ENCODE measurements at places on chromosomes 1 and 21.

DNA sequence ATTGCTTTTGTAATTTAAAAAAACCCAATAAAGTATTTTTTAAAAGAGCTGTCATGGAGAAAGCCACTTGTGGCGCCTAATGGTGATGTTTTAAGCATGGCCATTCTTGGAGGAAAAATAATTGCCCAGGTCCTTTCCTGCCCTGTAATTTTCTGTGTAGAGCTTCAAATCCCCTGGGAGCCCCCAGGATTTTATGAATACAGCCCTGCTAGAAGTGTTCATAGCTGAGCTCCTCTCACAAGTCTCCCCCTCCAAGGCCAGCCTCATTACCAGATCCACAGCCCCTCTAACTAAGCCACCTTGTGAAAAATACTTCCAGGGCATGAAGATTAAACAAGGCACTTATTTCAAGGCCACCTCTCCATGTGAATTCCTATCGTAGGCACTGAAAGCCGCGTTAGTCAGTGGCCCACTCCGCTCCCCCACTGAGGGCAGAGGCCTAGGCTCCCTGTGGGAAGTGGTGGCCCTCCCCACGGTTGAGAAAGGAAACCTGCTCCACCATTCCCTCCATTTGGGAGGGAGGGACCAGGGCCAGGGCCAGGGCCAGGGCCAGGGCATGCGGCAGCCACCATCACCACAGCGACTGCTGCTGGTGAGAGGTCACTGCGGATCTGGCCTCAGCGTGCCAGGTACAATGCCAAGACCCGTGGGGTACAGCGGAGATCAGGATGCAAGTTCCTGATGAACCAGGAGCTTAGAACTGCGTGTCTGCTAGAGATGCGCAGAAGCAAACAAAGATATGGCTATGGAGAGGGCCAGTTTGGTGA lies 83.1 kb downstream of the KCNN3 start:
- DNase-seq, result no peak

DNA sequence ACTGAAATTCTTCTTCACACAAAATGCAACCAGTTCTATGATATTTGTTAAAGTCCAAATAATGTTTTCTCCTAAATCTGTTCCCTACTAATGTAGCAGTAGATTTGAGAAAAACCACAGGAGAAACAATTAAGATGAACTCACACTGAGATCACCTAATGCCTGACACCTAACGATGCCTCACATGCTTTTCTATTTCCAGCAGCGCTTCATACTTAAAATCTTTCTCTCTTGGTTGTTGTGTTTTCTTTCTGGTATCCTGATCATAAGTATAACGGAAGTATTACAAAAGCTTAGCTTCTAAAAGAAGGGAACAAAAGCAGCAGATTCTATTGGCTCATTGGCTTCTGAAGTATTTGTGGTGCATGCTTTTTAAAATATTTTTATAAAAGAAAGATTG lies 267.2 kb upstream of the SGIP1 start:
- DNase-seq, result no peak

DNA sequence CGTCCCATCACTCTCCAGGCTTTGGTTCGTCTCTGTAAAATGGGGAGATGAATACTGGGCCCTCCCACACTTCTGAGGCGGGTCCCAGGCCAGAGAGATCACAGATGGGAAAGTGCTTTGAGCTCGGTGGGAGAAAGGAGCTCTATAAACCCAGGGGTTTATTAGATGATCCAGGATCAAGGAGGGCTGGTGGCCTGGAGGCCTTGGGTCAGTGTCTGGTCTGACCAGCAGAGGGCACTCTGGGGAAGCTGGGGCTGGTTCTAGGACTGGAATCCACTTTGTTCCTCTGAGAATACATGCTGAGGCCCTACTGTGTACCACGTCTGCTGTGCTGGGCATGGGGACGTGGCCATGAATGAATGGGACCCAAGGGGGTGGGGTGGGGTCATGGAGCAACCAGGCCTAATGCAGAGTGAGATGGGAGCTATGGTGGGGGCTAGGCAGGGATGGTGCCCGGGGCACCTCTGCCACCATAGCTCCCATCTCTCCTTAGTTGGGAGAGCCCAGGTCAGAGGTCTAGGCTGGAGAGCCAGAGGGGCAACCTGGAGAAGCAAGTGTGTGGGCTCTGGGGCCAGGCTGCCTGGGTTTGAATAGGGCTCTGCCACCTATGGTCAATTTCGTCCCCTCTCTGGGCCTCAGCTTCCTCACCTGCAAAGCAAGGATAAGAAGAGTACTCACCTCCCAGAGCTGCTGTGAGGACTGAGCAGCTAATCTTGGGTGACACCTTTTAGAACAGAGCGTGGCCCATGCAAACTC lies 9.0 kb upstream of the FAM131C start:
- DNase-seq, result peak; percentile 48

DNA sequence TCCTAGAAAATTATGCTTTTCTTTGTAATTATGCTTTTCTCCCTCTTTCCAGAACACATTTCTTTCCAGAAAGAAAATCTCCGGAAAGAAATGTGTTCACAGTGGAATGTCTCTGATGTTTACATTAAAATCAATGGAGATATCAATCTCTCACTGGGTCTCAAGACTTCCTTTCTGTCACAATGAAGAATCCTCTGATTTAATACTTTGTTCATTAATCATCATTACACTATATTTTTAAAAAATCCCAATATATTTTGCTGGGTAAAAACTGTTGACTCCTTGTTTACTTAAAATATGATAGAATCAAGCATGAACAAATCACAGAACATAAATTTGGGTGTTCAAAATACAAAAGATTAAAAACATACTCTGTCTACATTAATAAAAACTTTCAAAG lies 26.3 kb upstream of the TGFBR3 start:
- no peak for DNase-seq

DNA sequence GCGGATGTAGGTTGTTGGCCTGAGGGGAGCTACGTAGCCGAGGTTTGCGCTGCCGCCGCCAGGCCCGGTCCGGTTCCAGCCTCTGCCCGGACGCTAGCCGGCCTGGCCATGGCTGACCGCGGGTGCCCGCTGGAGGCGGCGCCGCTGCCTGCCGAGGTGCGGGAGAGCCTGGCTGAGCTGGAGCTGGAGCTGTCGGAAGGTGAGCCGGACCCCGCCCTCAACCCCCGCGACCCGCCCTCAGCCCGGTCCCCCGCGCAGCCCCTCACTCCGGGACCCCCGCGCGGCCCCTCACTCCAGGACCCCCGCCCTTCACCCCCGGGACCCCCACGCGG lies 299 bp downstream of the DIP2A start:
- DNase-seq, result no peak

DNA sequence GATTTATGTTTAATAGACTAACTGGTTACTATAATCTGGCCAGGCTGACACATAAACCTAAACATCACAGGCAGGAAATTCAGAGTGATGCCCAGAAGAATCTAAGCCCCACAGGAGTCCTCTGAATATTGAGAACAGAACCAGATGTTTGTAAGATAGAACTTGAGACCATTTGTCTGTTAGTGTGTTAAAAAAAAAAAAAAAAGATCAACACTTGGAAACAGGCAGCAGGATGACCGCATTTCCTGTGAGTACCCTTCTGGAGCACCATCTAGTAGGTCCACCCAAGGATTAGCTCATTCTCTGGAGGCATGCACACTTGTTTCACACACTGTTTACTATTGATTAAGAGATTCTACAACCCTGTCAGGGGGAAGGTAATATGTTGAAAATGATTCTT lies 111.4 kb upstream of the VANGL1 start:
- DNase-seq, result no peak

All from stimulated activated CD4-positive, alpha-beta T cell treated with anti-CD3 and anti-CD28 coated beads, TNF-alpha, amount 100 ng/mL, for 48 hours (primary cell).